ENCODE measurements at places on chromosomes 7 and 10.

DNA sequence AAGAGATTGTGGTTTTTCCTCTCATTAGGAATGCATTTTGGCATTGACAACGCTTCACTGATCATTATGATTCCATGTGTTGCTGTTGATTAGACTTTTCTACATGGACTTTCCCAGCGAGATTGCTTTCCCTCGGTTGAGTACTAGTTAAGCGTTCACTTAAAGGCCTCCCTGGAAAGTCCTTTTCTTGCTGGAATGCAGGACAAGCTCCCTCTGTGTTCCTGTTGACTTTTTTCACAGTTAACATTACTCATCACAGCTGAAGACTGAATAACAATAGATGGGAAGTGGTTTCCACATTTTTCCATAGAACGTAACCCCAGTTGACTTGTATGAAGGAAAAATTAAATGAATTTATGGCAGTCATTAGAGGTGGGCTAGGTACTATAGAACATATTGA is 2.6 kb upstream of the CAV1 start:
- no peak for DNase-seq

DNA sequence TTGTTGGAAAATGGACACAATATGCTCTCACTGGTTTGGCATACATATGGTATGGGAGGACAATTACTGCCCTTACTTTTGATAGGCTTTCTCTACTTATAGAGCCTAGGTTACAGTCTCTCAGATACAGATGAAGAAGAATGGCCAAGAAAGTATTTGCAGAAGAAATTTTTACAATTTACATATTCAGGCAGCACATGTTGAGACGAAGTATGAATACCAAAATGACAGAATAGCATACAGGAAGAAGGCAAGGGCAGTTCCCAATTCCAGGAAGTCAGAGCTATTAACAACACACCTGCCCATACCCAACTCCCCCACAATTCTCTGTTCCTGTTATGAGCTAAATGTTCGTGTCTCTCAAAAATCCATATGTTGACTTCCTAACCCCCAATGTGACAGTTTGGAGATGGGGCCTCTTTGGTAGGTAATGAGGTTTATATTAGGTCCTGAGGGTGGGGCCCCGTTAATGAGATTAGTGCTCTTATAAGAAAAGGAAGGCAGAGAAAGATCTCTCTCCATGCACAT is 67.8 kb downstream of the DOCK4 start:
- no peak for DNase-seq

GRCh38 chr7:76411626-76412025 is 2.1 kb upstream of the SSC4D start:
- no peak for DNase-seq

DNA sequence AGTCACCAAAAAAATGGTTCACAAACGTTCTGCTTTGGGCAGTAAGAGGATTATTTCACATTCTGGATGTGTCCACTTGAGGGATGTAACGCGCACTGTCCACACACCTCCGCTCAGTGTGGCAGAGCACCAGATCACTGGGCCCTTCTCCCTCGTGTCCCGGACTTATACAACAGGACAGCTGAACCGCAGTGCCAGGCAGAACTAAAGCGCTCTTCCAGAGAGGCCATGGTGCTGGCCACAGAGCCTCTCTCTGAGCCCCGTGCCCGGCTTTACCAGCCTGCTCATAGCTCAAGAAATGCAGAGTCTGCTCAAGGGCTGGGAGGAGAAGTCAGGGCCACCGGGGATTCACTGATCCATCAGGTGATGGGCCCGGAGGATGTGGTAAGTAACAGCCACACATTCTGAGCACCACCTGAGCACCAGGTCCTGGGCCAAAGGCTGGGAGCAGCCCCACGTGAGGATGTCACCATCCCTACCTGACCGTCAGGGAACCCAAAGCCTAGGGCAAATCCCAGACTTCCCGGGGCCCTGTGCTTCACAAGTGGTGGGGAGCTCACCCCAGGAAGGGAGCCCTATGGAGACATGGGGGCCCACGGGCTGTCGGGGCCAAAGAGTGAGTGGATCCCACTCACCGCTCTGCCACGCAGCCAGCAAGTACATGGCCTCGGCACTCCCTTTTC is 74.9 kb downstream of the FAM53B start:
- no peak for DNase-seq

GRCh38 chr7:38163671-38164070 is 14.4 kb upstream of the STARD3NL start:
- no peak for DNase-seq

DNA sequence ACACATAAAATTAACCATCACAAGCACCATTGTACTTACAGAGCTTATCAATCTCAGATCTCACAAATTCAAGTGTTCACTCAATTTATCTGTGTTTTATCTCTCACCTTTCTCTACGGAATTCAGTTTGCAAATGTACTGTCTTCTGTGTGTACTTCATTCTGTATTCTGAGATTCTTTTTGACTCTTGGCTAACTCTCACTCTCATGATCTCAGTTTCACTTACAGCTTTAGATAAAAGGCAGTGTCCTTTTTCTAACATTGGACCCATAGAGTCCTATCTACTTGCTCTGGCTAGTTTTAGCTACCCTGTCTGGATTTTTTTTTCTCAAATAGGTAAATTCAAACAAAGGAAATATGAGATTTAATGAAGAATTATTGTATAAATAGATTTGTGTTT is 176.0 kb downstream of the CCDC7 start:
- DNase-seq = no peak

- DNase-seq = no peak
Observed at GRCh38 chr7:158802535-158803366, 26.6 kb downstream of the ESYT2 start.

GRCh38 chr10:132690401-132690800 is 95.5 kb downstream of the NKX6-2 start:
- DNase-seq = no peak

DNA sequence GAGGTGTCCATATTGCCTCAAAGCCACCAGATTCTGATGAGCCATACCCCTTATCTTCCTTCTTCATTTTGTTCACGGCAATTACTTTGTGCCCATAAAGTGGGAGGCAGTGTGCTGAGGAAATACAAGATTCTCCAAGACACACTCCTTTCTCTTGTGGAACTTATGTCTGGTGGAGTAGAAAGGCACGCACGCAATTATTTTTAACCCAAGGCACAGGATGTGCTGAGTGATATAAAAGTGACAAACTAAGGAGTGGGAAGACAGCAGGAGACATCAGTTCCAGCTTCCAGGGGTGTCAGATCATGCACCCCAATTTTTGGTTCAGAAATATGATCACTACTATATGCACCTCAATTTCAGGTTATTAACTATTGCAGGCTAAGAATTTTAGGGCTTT is 94.7 kb upstream of the PDCD4 start:
- DNase-seq = no peak

DNA sequence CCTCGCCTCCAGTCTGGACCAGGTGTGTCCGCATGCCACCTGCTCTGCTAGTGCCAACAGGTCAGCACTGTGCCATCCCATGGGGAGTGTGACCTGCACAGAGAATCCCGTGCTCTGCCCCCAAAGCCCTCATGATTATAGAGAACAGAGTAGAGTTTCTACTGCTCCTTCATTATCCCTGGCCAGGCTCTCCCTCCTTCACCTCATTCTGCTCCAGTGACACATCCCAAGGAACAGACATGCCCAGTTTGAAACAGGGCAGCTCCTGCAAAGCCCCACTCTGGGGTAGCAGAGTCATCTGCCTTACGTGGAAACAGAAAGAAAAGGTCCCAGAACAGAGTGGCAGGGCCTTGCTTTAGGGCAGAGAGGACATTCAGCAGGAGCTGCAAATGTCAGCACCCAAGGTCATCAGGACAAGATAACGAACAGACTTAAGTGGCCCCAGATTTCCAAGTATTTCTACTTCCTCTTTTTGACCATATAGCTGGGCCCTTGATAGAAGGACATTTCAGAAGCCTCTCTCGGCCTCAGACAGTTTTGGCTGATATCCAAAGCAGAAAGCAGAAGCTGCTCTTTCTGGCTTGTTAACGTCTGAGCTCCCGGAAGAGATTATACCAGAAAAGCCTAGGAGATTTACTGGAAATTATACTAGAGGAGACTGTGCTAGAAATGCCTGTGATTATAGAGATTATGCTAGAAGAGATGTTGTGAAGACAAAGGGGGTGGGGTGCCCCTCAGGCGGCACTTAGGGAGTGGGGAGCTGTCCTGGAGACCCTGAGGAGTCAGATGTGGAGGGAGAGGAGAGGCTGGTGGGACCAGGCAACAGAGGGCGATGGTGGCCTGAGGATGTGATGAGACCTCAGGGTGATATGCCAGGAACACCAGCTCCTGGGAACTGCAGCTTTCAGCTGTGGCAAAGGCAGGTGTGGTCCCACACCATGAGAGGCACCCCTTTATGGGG is 12.6 kb downstream of the TMEM176B start:
- DNase-seq = no peak

DNA sequence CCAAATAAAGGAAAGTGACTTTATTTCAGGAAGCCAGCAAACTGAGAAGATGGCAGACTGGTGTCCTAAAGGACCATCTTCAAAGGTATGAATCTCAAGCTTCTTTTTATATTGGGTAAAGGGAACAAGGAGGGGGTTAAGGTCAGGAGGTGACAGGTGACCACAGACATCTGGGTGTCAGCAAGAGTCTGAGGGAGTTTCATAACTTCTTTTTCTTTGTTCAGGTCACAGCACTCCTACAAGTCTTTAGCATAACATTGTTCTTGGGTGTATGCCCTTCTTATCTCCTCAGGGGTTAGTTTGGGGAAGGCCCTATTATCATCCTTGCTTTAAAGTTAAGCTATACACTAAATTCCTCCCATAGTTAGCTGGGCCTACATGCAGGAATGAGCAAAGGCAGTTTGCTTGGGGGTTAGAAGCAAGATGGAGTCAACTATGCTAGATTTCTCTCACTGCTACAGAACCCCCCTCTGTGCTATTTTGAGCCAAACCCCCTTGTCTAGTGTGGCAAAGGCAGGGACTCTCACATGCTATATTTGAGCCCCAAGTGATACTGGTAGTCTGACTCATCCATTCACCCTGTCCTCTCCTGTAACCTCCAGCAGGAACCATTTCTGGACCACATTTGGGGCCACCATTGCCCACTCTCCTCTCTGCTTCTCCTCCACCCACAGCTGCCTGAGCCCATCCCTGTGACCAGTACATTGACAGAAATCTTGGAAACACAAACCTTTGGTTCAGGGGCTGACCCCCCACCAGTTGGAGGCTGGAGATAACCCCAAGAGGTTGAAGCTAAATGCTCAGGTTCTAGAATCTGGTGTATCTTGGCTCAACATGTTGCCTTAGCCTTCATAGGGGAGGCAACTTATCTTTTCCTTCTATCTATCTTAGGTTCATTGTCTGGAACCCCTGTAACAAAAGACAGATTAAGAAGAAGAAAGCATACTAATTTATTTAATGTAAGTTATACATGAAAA is 55.5 kb upstream of the LRGUK start:
- no peak for DNase-seq

GRCh38 chr7:92246360-92247101 is 757 bp downstream of the ANKIB1 start:
- no peak for DNase-seq

GRCh38 chr7:91336106-91336505 is 71.9 kb downstream of the FZD1 start:
- DNase-seq = no peak

DNA sequence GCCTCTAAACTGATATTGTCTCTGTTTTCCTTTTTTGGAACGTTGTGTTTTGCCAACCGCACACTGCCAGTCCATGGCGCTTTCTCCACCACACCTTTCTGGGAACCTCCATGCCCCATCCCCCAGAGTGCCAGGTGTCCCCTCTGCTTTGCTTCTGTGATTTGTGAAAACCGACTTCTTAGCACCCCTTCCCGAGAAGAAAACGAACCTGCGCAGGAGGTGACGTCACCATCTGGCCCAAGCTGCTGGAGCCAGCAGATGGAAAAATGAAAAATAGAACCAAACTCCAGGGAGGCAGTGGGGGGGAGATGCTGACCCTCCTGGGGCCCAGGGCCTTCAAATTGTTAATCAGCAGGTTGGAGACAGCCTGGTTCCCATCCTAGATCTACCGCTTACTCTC is 103.8 kb downstream of the HTR5A start:
- no peak for DNase-seq

GRCh38 chr7:129536323-129536722 is 34.0 kb downstream of the SMKR1 start:
- no peak for DNase-seq

DNA sequence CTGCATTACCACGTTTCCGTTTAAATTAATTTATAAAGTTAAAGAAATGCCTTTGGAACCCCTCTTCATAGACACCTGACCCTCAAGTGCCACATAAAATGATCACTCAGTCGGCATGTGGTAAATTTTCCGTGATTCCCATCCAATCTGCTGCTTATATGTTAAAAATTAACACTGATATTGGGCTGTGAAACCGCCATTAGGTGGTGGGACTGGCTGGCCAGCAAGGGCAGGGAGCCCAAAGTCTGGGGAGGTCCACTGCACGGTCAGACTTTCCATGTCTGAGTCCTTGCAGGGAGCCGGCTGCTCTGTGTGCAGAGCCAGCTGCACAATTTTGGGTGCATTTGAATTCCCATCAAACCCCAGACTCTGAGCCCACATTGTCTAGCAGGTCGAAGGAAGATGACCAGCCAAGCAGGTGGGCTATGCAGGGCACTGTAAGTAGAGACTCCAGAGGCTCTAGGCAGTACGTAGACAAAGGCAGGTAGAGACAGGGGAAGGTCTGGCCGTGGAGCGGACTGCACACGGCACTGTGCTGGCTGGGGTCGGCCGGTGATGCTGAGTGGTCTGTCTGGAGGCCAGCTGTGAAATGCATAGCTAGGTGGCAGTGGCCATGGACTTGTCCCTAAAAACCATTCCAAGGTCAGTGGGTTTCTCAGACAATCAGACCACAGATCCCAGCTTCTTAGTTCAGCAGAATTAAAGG is 122.9 kb downstream of the SH3PXD2A start:
- DNase-seq = no peak

GRCh38 chr7:36690514-36691187 is 33.6 kb downstream of the AOAH start:
- DNase-seq = no peak

- DNase-seq = no peak
Observed at GRCh38 chr10:112950714-112951358, 789 bp downstream of the TCF7L2 start.

DNA sequence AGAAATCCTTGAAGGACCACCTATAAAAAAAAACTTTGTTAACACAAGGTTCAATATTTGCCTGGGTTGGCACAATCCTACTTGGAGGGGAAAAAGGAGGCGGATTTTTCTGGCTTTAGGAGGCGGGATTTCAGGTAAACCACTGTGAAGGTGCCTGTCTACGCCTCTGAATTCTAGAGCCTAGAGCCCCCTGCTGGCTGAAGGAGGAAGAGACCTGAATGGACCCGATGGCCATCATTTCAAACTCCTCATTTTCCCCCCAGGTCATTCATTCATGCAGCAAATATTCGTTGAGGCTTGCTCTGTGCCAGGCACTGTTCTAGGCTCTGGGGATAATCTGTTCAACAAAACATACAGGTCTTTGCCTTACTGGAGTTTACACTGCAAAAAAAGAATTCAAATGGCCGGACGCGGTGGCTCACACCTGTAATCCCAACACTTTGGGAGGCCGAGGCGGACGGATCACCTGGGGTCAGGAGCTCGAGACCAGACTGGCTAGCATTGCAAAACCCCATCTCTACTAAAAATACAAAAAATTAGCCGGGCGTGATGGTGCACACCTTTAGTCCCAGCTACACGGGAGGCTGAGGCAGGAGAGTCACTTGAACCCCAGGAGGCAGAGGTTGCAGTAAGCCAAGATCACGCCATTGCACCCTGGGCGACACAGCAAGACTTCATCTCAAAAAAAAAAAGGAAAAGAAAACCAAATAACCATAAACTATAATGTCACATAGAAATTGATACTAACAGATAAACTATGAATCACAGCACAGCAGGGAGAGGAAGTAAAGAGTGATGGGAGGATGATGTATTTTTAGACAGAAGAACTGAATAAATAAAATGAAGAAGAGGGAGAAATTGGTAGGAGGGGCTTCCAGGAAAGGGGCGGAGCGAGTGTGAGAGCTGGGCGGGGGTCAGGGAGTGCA is 90.1 kb upstream of the NFE2L3 start:
- peak; percentile 55 for DNase-seq
